ENCODE measurements at places on chromosomes 2 and 18.

DNA sequence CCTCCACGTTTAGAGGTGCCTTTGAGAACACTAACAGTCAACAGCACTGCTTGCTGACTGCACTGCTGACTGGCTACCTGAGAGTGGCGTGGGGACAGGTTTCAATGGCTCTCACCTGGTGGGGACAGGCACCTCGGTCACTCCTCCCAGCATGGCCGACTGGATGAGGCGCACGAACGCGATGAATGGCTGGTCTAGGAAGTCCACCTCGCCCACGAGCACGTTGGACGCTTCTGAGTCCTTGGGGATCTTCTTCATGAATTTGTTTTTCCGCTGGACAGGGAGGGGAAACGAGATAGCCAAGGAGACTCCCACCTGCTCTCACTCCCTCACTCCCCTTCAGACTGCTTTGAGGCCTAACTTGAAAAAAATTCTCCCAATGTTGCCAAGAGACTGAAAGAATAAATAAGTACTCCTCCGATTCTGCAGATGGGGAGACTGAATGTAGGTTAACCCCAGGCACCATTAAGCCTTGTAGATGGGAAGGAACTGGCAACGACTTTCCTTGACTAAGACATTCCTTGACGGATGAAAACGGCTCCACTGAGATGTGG, 57.3 kb downstream of the MTHFD2 start:
- DNase-seq = no peak

DNA sequence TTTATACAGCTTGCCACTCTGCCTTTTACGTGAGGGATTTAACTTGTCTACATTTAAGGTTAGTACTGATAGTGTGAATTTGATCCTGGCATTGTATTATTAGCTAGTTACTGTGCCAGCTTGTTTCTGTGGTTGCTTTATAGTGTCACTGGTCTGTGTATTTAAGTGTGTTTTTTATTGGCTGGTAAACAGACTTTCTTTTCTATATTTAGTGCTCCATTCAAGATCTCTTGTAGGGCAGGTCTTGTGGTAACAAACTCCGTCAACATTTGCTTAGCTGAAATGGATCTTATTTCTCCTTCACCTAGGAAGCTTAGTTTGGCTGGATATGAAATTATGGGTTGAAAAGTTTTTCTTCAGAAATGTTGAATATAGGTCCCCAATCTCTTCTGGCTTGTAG, 1971.0 kb upstream of the LRRTM1 start:
- DNase-seq = no peak

GRCh38 chr2:135843671-135844070, 6.7 kb upstream of the LCT start:
- no peak for DNase-seq

DNA sequence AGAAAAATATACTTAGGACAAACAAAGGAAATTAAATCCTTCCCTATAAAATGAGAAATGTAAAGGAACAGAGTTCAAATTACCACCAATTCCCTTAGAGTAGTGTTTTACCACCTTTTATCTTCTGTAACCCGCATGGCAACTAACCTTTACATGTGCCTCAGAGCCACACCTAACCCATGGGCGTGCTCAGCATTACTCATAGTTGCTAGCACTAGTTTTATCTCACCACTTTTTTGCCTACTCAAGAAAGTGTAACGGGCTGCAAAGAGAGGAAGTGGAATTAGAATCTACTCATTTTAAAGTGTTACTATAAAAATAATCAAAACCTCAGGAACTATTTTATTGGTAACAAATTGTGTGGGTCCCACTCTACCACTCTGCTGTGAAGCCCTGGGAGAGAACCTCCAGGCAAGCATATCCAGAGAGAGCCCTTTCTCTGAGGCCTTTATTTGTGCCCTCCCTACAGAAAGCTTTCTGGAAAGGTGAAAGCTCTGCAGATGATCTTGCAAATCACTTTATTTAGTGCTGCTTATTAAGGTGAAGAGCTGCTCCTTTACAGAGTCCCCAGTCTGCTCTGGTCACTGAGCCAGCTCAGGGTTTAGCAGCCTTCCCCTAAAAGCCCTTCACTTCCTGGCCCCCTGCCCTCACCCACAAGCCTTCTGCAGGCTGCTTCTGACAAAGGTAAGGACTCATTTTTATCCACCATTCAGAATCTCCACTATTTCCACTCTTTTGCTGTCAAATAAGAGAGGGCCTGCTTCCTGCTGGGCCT, 98.8 kb downstream of the TRABD2A start:
- DNase-seq = no peak
